Fibroblast of upper back skin (primary cell): ENCODE measurements at places on chromosomes 2 and 18.

GRCh38 chr18:78503129-78503528 lies 476.5 kb upstream of the SALL3 start:
- DNase-seq: no peak

- DNase-seq: no peak
Measured at GRCh38 chr2:949384-950079, 1.1 kb upstream of the SNTG2 start.

DNA sequence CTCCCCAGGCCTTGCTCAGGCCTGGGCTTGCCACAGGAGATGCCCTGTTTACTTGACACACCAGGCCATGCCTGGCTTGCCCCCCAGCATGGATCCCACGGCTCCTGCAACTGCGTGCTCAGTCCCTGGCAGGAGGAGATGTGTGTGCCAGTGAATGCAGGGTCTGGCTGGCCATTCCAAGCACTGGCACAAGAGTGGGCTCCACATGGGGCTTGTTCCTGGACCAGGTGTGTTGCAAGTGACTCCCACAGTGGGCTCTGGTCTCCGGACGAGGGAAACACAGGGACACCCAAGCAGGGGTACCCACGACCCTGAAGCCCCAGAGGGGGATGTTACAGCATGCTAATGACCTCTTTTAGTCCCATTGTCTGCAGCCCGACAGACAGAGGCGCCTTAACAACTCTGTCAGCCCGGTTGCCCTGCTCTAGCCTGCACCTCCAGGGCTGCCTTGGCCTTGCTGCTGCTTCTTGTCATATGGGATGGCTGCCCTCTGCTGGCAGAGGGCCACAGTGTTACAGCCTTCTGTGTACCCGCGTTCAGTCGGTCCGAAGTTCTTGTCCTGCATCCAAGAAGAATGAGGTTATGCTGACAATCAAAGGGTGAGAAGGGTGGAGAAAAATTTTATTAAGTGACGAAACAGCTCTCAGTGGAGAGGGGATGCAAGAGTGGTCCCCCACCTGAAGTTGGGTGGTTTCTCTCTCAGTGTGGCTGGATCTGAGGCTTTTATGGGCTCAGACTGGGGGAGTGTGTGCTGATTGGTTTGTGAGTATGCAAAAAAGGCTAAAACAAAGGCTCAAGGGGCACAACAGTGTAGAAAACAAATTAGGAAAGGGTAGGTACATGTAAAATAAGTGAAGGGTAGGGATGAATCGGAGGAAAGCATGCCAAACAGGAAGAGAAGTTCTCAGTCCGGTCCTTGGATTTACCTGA lies 180.4 kb downstream of the MBD5 start:
- peak; percentile 48 for DNase-seq

GRCh38 chr2:120228503-120228902 lies 5.3 kb upstream of the TMEM185B start:
- no peak for DNase-seq

- DNase-seq: peak; percentile 1
Measured at GRCh38 chr2:4762951-4763376, 929.2 kb upstream of the SOX11 start.
